NCI-H1436 treated with DMSO at 0.1 percent for 48 hours (cell line): ENCODE measurements at places on chromosomes 13 and 19.

GRCh38 chr19:33878030-33878544, 81.4 kb downstream of the KCTD15 start:
- no peak for DNase-seq

GRCh38 chr13:99484473-99484872, 16.8 kb upstream of the TM9SF2 start:
- no peak for DNase-seq

DNA sequence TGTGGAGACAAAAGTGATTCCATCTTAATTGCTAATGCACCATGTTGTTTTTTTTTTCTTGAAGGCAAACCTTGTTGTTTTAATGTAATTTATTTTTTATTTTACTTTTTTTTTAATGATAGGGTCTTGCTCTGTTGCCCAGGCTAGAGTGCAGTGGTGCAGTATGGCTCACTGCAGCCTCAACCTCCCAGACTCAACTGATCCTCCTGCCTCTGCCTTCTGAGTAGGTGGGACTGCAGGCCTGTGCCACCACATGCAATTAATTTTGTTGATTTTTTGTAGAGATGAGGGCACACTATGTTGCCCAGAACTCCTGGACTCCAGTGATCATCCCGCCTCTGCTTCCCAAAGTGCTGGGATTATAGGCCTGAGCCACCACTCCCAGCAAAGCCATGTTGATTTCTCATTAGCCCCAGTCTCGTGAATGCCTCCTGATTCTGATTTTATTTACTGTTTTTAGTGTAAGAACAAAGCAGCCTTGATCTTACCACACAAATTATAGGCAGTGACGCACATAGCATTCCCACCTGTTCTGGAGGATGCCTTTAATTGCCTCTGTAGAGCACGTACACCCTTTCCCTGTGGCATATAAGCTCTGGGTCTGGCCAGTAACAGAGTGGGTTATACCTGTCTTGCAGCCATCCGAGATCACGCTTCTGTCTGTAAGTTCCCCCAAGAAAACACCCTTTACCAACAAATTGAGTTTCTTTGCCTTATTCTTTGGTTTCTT, 150.4 kb downstream of the GGACT start:
- no peak for DNase-seq

GRCh38 chr13:109697936-109698335, 88.4 kb downstream of the IRS2 start:
- DNase-seq = no peak

- no peak for DNase-seq
These were observed 282.9 kb downstream of the SLITRK5 start for GRCh38 chr13:87954091-87954490.

DNA sequence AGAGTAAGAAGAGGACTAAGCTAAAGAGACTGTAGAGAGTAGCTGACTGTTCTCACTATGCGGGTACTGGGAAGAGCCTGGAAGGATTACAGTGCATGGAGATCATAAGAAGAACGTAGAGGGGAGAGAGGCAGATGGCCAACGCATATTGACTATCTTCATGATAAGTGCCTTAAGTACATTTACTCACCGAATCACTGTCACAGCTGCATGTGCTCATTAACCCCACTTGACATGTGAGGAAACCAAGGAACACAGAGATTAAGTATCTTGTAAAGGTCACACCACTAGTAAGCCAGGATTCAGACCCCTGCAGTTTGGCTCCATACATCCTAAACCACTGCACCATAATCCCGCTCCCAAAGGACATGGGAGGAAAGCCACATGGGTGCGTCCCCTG, 34.1 kb downstream of the SMAD9 start:
- DNase-seq = no peak

DNA sequence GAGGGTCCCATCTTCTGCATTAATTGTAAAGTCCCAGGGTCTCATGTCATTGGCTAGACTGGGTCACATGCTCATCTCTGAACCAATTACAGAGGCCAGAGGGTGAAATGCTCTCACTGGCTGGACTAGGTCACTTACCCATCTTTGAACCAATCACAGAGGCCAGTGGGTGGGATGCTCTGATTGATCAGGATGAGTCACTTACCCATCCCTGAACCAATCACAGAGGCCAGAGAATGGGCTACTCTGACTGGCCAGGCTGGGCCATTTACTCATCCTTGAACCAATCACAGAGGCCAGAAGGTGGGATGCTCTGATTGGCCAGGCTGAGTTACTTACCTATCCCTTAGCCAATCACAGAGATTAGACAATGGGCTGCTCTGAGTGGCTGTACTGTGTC, 5.3 kb downstream of the MISP start:
- no peak for DNase-seq

- peak; percentile 53 for DNase-seq
These were observed at the start of gene ZNF578 for GRCh38 chr19:52453324-52454094. ZNF578 (plus strand) TSS chr19:52453553; CDS start chr19:52501846, 48,293 bp downstream.

GRCh38 chr13:113758651-113759524, at the start of gene TMEM255B:
TMEM255B (plus strand) TSS chr13:113759226; CDS start chr13:113759270, 44 bp downstream.
- no peak for DNase-seq

DNA sequence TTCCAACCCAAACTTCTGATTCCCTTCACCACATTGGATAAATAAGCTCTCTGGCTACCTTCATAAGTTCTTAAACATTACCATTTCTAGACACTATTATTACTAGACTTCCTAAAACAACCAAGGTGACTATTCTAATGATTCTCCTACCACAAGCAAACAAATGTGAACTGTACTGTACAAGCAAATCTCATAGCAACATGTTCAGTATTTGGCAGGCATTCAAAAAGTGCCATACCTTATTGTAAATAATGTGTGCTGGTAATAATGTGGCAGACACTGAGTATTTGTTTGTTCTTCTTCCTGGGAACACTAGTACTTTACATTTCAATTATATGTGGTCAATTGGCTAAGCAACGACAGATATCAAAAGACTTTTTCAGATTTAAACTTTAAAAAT, 986.0 kb upstream of the SPRY2 start:
- DNase-seq = peak; percentile 33

- DNase-seq = peak; percentile 15
These were observed 17.9 kb downstream of the ALG5 start for GRCh38 chr13:36981156-36981743.

GRCh38 chr13:93023929-93024328, 202.7 kb upstream of the GPC6 start:
- no peak for DNase-seq

- DNase-seq = no peak
These were observed 967 bp downstream of the REXO1 start for GRCh38 chr19:1847348-1847683.

- DNase-seq = no peak
These were observed 570 bp downstream of the HSPBP1 start for GRCh38 chr19:55279340-55279739.

DNA sequence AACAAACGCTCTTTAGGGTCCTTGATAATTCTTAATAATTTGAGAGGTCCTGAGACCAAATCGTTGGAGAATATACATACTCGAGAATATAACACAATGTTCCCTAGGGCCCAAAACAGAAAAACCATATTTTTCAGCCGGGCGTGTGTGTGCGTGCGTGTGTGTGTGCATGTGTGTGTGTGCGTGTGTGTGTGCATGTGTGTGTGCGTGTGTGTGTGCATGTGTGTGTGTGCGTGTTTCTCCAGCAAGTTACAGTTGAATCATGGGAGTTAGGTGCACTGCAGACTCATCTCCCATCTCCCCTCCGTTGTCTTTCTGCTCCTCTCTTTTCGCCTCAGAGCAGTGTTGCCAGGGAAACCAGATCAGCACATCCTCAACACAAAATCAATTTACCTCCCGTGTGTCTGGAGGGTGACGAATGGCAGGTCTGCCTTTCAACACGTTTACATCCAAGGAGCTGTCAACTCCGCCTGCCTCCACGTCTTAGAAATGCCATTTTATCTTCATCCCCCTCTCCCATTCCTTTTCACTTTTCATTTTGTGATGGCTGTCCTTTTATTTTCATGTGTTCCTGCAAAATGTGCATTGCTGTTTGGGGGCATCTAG, 8.3 kb upstream of the PNMA8B start:
- no peak for DNase-seq

DNA sequence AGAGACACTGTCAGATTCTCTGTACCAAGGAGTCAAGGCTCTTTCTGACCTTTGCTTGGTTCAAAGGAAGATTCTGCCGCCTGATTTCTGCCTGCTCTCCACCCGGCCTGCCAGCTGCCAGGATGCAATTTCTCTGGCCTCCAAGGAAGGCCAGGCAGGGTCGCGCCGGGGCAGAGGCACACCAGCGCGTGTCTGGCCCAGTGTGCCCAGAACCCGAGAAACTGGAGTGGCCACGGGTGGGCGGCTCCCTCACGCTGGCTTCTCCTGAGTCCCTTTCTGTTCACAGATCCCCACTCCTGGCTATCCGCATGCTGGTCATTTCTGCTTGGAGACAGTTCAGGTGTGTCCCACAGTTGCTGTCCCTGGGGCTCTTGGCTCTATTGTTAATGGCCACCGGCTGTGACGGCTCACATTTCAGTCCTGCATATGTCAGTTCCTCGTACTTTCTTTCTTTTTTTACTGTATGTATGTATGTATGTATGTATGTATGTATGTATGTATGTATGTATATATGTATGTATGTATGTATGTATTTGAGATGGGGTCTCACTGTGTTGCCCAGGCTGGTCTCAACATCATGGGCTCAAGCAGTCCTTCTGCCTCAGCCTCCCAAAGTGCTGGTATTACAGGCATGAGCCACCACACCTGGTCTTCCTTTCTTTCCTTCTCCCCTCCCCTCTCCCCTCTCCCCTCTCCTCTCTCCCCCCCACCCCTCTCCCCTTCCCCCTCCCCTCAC, 16.9 kb downstream of the TMPRSS9 start:
- no peak for DNase-seq

DNA sequence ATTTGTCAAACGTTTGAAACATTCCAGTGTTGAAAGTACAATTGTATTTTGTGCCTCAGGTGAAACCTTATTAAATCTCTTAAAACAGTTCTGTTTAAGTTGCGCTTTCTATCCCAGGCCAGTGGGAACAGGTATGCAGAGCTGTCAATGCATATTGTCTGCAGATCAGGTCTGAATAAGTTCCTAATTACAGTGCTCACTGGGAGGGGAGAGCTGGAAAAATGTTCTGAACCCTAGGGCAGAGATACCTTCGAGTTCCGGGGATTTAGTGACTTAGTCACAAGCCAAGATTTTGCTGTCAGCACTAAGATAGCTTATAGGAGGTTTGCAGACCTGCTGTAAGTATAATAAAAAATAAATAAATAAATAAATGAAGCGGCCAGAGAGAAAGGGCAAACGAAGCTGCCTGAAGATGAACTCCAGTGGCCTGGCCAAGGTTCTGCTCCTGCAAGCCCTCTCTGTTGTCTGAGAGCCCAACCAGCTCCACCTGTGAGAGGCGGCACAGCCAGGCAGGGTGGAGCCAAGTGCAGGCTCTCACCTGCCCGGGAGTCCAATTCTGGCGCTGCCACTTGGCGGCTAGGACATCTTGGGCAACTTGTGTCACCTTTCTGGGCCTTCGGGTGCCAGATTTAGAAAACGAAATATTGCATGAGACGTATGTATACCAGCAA, 97.9 kb upstream of the SLC7A1 start:
- DNase-seq = no peak

DNA sequence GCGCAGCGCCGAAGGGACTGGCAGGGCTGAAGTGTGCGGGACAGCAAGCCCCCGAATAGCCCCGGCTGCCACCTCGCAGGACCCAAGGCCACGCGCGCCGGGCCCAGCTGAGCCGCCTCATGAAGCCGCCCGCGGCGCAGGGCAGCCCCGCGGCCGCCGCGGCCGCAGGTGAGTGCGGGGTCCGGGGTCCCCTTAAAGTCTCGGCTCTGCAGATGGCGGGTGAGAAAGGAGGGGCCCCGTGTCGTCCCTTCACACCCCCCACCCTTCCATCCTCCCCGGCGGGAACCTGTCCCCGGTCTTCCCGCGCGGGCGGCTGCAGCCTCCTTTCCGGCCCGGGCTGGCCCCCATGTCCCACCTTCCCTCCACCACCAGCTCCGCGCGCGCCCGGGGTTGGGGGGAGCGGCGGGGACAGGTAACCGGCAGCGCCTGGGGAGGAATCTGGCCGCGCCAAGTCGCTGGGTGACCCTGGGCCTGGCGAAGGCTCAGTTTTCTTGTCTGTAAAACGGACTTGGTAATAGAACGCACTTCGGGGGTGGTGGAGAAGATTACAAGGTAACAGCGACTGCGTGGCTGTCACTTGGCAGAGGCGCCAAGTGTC, 338 bp downstream of the RGCC start:
- no peak for DNase-seq

DNA sequence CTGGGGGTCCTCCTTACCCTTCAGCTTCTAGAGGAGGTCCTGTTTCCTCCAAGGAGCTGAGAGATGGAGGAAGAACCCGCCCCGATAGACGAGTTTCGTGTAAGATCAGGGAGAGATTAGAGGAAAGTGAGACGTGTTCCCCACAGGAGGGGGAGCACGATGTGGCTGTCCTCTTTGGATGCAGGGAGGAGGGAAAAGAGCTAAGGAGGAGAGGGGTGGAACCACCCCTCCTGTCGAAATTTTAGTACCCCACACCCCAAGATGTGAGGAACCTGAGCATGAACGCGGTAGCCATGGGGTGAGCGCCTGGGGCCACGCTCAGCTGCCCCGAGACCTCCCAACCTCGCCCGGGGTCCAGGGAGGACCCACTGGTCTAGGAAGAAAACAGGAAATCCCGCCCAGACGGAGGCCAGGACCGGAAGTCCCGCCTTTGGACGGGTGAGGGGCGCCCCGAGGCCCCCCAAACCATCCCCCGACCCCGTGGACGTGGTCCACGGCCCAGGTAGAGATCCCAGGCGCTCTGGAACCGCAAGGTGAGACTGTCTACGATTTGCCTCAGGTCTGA, 1.2 kb downstream of the AKT1S1 start:
- DNase-seq = no peak

- DNase-seq = no peak
These were observed 305.3 kb downstream of the FGF9 start for GRCh38 chr13:21976159-21976558.

DNA sequence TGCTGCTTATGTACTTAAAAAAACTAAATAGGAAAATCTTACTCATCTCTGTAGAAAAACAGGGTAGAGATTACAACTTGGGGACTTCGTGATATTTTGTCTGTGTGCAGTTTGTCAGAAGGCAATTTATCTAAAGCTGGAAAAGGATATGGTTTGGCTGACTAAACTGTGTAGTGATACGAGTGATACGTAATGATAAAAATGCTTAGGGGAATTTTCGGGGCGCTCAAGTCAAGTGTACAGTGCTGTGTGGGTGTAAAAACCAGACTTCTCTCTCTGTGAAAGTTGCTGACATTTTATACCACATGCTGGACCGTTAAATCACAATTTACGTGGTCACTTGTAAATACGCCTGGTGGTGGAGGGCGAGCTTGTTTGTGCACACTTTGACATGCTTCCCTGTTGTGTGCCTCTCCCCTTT, 221.7 kb downstream of the KCNRG start:
- no peak for DNase-seq

DNA sequence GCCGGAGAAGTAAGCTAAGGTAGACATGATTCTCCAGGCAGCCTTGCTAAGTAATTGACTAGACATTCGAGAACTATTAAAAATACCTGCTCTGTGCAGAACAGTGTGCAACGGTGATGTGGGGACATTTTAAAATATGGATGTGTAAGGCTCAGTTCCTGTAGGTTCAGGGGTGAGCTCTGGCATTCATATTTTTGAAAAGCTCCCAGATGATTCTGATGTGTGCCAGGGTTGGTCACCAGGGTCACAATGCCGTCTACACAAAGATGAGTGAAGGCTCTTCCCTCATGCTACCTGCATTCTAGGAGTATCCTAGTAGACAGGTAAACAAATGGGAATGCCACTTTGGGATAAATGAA, 702 bp upstream of the EPSTI1 start:
- DNase-seq = no peak
